ENCODE measurements at places on chromosomes 12 and 14.

- DNase-seq: no peak
Measured at GRCh38 chr12:75288860-75289259, 41.3 kb downstream of the CAPS2 start.

GRCh38 chr12:12990700-12991468 is 9.2 kb downstream of the HEBP1 start:
- no peak for DNase-seq

- no peak for DNase-seq
Measured at GRCh38 chr12:31004666-31005065, 69.0 kb upstream of the DDX11 start.

DNA sequence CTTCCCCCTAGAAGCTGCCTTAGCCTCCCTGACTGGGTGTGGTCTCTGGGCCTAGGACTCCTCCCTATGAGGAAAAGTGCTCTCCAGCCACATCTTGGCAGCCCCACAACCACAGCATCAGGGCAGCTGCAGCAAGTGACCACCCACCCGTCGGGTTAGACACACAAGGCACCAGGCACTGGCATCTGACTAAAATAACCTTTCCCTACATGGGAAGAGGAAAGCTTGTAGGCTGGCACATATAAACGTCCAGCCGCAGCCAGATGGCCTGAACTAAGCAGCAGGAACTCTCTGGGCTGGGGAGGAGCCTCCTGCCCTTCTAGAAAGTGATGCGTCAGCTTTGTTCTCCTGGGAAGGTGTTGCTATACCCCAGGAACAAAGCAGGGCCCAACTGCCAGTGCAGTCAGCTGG is 328.7 kb downstream of the DPF3 start:
- DNase-seq: no peak

DNA sequence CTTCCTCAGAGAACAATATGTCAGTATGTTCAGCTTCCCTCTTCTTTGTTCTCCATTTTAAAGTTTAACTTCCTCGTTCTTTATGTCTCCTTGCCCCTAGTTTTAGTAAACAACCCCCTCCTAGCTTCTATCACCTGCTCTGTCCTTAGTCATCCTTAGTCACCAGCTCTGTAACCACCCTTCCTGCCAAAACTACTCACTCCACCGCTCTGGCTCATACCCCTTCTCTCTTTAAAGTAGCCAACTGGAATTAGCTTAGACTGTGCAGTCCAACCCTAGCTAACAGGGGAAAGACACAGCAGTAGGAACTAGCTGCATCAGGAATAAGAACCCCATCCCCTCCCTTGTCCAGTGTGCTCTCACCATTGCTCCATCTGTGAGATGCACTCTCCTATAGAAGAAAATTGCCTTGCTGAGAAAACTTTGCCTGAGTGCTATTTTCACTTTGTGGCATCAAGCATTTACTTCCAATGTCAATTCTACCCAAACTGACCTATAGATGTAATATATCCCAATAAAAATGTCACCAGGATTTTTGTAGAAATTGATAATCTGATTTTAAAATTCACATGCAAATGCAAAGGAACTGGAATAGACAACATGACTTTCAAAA is 603.2 kb downstream of the C12orf50 start:
- DNase-seq: peak; percentile 71

Data from MV-4-11 (cell line).